HAP-1 (cell line): ENCODE measurements at places on chromosomes 4 and X.

DNA sequence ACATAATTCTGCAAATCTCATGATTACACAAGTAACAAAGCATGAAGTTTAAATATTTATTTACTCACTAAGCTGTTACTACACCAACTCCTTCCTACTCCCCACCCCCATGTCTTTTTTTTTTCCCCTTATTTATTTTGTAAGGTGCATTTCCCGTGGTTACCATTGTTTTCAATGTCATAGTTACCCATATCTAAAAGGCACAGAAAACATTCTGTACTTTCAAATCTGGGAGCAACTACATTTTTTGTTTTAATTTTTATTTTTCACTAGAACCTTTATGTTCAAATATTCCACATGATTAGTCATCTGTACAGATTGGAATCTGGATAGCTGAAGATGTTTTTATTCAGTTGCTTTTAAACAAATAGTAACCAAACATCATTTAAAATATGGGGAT, 62.8 kb downstream of the PPP3CA start:
- DNase-seq, result no peak

DNA sequence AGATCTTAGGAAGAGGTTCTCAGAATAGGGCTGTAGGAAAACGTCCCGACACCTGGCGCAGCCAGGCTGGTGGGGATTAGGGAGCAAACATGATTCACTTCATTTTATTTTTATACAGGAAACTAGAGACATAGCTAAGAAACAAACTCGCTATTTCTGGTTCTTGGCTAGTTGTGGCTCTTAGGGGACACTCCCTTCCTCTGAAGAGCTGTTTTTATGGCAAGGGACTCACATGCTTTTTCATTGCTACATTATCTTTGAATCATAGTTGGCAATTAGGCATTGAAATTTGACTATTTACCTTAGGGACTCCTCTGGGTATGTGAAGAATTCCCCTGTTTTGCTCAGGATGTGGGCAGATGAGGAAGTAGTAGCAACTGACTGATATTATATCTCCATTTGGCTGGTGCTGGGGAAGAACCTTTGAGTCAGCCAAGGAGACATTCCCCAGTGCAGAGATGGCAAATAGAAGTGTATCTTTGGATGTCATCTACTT, 174.5 kb downstream of the SMIM20 start:
- DNase-seq, result no peak

GRCh38 chrX:102859550-102859871, 77.6 kb upstream of the RAB40AL start:
- DNase-seq, result no peak

- no peak for DNase-seq
These were observed 18.7 kb upstream of the ZNF630 start for GRCh38 chrX:48090123-48090522.

GRCh38 chr4:10078481-10079233, 37.9 kb downstream of the WDR1 start:
- no peak for DNase-seq

- DNase-seq, result no peak
These were observed 211.9 kb upstream of the HS3ST1 start for GRCh38 chr4:11640584-11640983.

DNA sequence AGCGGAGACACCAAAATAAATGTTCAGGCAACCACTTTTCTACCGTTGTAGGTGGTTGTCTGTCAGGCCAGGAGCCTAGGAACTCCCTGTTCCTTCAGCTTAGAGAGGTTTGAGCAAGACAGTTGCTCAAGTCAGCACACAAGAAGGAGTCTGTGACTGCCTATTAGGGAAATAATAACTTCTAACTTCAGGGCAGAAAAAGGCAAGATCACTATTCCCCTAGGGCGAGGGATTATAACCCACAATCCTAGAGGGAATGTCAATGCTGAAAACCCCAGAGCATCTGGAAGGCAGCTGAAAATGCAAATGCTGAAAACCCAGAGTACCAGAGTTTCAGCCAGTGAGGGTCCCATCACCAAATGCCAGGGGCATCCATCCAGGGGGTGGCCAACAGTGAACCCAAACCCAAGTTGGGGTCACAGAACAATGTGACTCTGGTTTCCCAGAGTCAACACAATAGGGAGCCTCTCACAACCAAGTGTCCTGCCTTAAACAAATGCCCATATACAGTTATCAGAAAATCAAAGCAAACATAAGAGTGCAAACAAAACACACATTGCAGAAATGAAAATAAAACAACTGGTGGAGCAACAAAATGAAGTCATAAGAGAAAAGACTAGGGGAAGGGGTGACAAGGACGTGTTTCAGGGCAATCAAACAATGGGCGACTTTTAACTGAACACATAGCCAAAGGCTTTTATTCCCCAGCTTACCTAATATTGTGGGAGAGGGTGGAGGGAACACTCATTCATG, 27.6 kb downstream of the MORF4L2 start:
- DNase-seq, result peak; percentile 8

- DNase-seq, result peak; percentile 48
These were observed 538 bp downstream of the STBD1 start for GRCh38 chr4:76306882-76307659.

GRCh38 chr4:152193059-152193458, 342.8 kb downstream of the FBXW7 start:
- no peak for DNase-seq

GRCh38 chrX:10166731-10167151, 10.0 kb downstream of the CLCN4 start:
- DNase-seq, result no peak

DNA sequence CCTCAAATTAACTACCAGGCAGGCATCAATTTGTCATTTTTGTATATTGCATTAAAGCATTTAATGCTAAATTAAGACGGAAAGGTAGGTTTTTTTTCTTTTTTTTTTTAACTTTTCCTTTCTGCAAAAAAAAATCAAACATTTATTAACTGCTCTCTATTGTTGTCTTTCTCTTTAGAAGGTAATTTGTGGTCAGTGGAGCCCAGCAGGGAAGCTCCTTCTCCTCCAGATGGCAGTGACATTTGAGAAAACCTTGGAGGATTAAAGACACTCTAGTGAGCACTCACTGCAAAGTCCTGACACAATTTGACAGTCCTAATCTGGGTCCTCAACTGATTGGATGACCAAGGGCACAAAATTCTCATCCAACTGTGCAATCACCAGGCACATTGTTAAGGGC, 102.4 kb downstream of the SLIT2 start:
- peak; percentile 81 for DNase-seq

GRCh38 chrX:147978931-147979330, 2.2 kb upstream of the FMR1NB start:
- DNase-seq, result no peak

DNA sequence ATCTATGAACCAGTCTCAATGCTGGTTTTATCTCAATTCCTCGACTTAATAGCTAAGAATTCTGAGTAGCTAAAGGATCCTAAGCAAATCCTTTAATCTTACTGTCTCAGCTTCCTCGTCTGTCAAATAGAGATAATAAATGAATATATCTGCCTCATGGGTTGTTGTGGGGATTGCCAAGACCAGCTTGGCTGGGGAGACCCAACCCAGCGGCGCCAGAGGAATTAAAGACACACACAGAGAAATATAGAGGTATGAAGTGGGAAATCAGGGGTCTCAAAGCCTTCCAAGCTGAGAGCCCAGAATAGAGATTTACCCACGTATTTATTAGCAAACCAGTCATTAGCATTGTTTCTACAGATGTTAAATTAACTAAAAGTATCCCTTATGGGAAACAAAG, 41.9 kb downstream of the SLC34A2 start:
- DNase-seq, result no peak

GRCh38 chr4:133143775-133144430, 5.2 kb upstream of the PCDH10 start:
- no peak for DNase-seq

DNA sequence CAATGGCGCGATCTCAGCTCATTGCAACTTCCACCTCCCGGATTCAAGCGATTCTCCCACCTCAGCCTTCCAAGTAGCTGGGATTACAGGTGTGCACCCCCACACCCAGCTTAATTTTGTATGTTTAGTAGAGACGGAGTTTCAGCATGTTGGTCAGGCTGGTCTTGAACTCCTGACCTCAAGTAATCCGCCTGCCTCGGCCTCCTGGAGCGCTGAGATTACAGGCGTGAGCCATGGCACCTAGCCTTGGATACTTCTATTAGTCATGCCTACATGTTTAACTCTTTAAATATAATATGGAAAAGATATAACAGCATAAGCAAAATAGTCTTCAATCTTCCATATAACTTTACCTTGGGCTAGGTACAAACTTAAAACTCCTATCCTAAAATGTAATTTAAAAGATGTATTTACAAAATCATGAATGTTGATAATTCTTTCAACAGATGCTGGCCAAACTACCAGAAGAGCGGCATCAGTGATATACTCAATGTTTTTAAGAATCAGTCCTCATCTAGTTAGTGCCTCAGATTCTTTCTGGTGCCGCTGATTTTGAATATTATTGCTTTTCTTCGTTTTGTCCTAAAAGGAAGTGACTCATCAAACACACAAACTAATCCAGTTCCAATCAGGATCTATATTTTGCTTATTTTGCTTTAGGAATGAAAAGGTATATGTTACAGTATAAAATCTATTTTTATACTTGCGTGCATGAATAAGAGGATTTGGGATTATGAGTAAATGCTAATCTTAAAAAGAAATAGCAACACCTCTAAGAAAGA, 23.7 kb downstream of the FAM241A start:
- peak; percentile 43 for DNase-seq

- no peak for DNase-seq
These were observed 111.6 kb upstream of the ZFP42 start for GRCh38 chr4:187883836-187884475.

- no peak for DNase-seq
These were observed 21.2 kb upstream of the TBC1D9 start for GRCh38 chr4:140777386-140777785.

- no peak for DNase-seq
These were observed 63.9 kb upstream of the PSAPL1 start for GRCh38 chr4:7498446-7499200.

DNA sequence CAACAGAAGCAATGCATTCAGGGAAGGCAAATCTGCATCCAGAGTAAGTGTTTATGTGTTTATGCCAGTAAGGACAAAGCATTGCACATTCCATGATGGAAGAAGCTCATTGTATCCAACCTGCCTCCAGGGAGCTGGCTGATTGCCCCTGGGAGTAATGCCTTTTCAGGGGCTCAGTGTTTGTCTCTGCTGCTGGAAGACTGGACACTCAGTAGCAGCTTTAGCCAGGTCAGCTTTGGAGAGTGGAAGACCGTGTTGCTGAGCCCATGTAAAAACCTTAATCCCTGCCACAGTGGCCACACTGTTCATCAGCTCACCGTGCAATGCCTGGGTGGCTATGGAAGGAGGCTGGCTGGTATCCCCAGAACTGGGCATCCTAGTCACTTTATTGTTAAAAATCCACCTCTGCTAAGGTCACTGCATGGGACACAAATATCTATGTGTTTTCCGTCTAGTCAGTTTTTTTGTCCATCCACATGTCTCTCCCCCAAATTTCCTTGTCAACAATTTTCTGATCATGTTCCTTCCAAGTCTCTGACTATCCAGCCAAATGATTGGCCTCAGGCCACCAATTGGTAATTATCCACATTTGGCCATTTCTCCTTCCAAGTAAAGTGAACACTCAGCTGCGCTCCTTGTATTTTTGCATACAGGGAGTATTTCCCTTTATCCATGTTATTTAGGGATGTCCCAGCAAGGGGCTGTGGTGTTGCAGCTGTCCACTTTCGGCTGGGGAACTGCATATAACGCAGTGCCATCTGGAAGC, 2044.5 kb upstream of the AGA start:
- DNase-seq, result no peak

- DNase-seq, result no peak
These were observed 14.6 kb upstream of the KIAA0232 start for GRCh38 chr4:6767748-6768538.

DNA sequence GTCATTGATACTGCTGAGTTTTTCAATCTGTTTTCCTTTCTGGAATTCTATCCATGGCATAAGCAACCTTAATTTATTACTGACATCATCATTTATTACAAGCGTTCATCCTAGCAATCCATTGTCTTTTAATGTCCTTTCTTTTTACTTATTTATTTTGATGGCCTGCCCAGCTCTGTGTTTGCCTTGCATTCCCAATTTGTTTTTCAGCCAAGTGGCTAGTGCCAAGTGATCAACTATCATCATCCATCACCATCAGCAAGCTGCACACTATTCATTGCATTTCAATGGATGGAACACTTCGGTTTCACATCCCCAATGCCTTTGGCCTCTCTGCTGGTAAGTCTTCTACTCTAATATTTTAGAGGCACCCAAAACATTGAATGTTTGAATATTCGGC, 831.7 kb upstream of the EPHA5 start:
- DNase-seq, result no peak

GRCh38 chr4:36024901-36025660, 219.2 kb downstream of the ARAP2 start:
- DNase-seq, result no peak

DNA sequence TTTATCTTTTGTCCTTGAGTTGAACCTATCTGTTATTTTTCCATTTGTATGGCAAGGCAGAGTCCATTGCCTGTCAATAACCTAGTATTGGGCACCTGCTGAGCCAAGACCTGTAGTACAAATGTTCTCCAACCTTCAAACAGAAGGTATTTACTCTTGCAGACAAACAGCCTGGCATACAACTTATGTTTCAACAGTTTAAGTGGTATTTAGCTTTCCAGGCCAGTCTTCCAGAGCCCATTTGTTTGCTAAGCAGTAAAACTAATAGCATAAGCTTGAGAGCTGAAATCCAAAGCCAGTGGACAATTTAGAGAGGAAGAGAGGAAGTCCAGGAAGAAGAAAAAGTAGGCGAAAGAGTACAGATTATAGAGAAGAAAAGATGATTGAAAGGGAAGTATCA, 979.3 kb downstream of the GLUD2 start:
- DNase-seq, result no peak

GRCh38 chr4:165635951-165636350, 237.1 kb upstream of the TLL1 start:
- no peak for DNase-seq

DNA sequence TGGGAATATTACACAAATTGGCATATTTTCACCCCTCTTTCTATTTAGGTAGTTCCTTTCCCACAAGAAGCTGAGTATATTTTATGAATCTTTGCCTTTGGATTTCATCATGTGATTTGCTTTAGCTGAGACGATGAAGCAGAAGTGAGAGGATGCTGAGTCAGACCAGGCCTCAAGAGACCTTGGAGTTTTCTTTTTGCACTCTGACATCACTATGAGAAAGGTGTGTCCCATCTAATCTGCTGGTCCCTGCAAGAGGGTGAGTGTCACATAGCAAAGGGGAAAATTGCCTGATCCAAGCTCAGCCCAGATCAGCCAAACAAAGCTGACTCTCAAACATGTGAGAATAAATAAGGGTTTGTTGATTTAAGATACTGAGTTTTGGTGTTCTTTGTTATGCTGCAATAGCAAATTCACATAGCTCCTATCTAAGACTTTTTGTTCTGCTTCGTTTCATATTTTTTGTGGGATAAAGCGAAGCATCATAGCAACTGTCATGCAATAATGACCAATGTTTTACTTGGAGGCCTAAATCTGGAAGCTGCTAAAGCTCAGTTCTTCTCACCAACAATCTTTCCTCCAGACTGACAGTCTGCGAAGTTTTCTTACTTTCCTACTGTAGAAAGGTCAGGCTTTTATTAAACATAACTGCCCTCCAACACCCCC, 176.9 kb downstream of the PDHA2 start:
- DNase-seq, result no peak
